ENCODE measurements at places on chromosomes 16 and 17.

DNA sequence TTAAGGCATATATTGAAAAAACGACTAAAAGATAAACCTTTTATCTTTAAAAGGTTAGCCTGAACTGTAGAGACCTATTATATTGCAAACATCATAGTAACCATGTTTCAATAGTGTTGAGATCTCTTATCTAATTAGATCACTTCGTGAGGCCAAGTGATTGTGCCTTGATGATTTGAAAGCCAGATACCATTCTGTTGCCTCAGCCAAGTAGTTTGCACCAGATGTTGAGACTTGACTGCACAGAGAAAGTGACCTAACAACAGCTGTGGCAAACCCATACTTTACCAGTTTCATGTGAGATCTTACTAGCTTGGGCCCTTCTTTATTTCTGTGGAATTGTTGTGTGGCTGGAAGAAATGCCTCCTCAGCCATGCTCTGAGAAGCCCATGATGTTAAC is 717.3 kb downstream of the KCNJ2 start:
- DNase-seq, result no peak

DNA sequence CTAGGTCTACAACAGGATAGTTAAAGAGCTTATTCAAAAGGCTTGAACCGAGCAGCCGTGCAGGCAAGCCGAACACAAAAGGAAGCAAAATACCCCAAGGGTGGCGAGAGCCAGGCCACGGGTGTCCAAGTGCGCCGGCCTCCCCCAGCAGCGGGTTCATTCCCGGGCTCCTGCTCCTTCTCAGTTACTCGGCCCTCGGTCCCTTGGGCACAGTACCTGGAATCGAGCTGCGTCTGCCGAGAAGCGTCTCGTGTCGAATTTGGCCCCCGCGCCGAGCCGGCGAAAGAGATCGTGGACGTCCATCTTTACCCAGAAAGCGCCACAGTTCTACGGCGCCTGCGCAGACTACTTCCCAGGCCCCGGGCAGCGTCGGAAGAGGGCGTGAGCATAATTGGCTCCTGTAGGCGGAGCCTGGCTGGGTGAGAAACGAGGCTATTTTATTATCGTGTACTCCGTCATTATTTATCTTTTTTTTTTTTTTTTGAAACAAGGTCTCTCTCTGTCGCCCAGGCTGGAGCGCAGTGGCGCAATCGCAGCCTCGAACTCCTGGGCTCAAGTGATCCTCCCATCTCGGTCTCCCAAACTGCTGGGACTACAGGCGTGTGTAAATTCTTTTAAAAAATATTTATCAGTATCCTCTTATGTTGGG is at the start of gene DDX52:
DDX52 (minus strand) TSS at position 329 of the 649 bp plus-strand sequence; CDS start at position 303, 26 bp downstream.
- DNase-seq, result peak; percentile 78

GRCh38 chr16:88901718-88902337 is 35.4 kb upstream of the PABPN1L start:
- DNase-seq, result no peak

- no peak for DNase-seq
These were observed 5.5 kb upstream of the TMEM92 start for GRCh38 chr17:50268743-50269275.

GRCh38 chr16:73065632-73066330 is 17.9 kb upstream of the ZFHX3 start:
- DNase-seq, result no peak

DNA sequence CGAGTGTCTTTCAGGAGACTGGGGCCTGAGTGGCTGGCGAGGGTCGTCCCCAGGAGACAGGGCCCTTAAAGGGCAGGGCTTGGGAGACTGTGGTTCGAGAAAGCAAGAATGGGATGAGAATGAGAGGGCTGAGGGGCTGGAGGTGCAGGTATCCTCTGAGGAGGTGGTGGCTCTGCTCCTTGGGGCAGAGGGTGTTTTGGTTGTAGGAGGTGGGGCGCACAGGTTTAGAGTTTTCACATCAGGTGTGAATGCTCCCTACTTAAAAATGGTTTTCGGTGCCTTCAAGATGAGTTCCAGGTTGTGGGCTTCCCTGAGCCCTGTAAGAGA is 430 bp downstream of the BCAS3 start:
- DNase-seq, result no peak

GRCh38 chr17:32962320-32962711 is 29.3 kb upstream of the SPACA3 start:
- DNase-seq, result no peak

- DNase-seq, result no peak
These were observed 17.3 kb downstream of the KPNA2 start for GRCh38 chr17:68052810-68053209.

- DNase-seq, result no peak
These were observed 75.4 kb upstream of the CHMP6 start for GRCh38 chr17:80916246-80916645.

All from activated T-cell treated with anti-CD3 and anti-CD28 coated beads for 4 hours (primary cell).